Inflammatory macrophage treated with lipopolysaccharide for 1 hour (primary cell): ENCODE measurements at places on chromosomes 2 and 18.

DNA sequence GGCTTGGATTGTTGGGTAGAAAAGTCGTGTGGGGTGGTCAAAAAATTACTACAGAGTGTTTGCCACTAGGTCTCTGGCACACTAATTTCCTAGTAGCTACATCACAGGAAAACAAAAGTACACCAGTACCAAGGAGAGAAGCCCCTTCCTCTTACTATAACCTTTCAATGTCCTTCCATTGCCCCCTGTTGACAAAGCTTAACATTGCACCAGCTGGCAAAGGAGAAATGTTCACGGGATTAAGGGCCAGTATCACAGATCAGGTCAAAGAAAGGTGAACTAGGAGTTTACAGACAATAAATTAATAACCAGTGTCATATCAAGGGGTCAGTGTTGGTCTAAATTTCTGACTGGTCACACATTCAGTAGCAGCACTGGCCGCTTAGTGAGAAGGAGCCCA, 1139.6 kb upstream of the FAM98A start:
- no peak for DNase-seq

DNA sequence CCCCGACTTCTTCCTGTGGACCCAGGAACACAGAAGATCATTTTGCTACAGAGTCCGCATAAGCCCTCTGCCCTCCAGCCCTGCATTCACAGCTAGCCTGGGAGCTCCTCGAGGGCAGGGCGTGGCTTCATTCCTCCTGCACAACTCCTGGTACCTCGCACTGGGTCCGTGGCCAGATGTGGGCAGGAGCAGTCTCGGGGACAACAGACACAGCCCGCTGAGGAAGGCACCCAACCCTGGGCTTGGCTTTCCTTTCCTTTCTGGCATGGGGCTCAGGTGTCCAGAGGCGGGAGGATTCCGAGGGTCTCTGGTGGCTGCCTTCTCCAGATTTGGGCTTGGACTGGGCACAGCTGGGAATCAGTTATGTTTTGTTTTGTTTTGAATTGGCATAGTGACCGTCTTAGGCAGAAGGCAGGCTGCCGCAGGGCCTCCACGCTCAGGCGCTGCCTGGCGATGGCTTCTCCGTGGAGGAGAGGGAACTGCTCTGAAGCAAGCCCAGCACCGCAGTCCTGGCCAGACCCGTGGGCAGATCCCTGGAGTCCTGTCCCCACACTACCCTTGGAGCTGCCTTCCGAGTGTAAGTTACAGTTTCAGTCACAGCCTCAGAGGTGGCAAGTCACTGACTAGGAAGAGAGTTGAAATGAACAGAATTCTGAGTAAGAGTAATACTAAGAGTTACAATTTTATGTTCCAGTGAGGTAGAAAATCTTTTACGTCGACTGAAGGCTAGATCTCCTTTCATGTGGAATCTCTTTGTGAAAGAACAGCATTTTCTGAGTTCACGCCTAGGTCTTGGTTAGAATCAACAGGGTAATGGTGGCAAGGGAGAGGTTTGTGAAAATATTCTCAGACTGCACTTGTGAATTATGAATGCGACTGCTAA, 47.9 kb downstream of the LDLRAD4 start:
- DNase-seq = no peak

- no peak for DNase-seq
These were observed 50.4 kb downstream of the MFSD6 start for GRCh38 chr2:190458352-190459107.

- no peak for DNase-seq
These were observed 36.4 kb upstream of the TBR1 start for GRCh38 chr2:161379740-161380139.

DNA sequence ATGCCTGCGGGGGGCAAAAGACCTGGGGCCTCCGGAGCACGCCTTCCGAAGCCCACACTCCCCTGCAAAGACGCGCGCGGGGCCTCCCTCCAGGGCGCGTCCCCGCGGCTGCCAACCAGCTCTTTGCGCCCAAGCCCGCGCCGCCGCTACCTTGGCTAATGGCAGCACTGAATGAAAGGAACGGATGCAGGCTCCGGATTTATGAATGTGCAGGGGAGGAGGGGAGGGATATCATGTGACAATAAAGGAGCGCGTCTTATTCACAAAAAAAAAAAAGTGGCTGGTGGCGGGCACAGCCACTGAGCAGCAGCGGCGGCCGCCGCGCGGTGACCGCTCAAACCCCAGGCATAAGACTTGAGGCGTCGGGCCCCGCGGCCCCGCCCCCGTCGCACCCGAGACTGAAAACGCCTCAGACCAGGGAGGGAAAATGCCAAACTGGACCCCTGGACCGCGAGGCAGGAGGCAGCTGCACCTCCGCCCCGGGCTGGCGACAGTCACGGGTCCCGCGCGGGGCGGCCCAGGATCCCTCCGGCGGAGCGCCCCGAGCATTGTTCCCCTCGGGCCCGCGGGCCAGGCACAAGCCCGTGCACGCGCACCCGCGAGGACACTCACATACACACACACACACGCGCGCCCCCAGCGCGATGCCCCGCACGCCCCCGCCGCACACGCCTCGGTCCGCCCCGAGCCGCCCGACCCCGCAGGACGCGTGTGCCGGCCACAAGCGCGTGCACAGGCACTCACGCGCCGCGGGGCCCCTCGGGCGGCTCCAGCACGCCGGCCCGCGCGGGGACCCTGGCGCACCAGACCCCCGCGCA, 1.6 kb downstream of the SPRED2 start:
- peak; percentile 52 for DNase-seq
